Left renal pelvis (tissue), 4 donors: ENCODE measurements at places on chromosomes 11 and 22.

GRCh38 chr11:119371778-119372182 lies 9.7 kb downstream of the USP2 start:
- DNase-seq: no peak

DNA sequence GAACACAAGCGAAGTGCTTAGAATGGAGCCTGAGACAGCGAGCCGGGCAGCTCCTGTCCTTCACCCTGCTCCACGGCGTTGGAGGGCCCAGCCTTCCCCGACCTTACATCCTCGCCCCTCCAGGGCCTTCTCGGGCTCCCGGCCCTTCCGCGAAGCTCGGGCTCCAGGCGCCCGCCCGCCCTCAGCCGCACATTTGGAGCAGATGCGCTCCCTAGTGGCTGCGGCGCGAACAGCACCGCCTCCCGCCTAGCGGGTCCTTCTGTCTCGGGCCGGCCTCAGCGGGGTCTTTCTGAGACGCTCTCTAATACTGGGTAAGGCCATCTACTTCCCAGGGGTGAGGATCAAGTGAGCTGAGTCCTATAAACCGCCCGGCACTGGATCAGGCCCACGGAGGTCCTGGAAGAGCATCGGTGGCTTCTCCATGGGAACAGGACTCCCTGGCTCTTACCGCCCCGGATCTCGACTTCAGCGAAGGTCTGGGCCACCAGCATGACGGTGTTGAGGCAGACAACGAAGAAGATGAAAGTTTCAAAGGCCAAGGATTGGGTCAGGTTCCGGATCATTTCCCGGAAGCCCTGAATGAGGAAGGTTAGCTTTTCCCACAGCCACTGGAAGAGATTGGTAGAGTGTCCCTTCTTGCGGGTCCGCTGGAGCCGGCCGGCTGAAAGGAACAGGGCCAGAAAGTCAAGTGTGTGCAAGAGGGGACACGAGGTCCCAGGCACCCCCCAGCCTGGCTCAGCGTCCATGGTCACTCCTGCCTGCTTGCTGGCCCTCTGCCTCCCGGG lies 3.7 kb downstream of the CATSPER1 start:
- DNase-seq: no peak

DNA sequence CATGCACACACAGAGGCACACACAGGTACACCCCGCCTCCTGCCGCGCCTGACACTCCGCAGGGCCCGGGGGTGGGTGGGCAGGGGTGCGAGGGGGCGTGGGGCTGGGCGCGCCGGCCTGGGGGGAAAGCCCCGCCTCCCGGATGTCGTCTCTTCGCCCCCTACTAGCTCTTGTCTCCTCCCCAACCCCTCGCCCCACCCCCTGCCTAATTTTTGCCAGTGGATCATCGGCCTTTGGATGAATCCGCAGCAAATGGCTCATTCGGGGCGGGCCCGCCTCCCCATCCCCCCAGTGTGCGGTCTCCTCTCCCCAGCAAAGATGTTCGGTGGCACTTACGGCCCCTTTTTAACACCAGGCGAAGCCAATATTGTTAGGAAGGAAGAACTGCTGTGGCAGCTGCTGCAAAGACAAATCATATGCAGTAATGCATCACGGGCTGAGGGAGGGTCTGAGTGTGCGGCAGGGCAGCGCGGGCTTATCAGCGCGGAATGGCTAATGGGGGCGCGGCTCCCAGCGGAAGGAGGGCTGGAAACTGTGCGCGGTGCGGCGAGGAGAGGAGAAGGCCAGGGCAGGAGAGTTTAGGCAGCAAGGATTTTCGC lies 13.4 kb upstream of the NECTIN1 start:
- DNase-seq: no peak

DNA sequence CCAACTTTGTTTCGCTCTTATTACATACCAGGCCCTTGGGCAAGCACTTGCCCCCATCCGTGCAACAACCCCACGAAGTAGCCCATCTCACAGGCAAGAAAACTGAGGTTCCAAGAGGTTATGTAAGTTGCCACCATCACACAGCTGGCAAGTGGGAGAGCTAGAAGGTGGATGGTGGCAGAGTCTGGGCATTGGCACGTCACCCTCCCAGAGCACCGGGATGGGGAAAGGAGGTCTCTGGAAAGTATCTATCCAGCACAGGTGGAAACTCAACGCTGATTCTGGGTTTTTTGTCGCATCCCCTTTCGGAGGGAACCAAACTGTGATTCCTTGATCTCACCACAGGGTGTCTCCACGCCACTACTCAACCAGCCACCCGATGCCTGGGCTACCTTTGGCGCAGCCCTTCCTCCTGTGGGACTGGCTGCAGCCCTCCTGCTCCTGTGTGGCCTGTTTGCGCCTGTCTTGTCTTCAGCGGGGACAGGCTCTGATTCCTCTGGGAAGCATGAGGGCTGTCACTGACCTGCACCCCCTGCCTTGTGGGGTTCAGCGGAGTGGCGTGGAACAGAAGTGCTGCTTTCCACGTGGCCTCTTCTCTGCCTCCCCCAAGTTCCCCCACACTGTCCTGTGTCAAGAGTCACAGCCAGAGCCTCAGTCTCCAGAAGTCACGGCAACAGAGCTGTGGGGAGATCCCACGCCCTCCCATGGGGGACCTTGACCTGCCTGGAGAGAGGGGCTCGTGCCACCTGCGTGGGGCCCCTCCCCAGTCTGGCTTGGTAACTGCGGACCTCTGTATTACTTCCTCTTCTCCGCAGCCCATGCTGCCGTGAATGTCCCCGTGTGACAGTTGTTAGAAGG lies 34.4 kb upstream of the TRIM29 start:
- no peak for DNase-seq
